ENCODE measurements at places on chromosomes 13 and 19.

DNA sequence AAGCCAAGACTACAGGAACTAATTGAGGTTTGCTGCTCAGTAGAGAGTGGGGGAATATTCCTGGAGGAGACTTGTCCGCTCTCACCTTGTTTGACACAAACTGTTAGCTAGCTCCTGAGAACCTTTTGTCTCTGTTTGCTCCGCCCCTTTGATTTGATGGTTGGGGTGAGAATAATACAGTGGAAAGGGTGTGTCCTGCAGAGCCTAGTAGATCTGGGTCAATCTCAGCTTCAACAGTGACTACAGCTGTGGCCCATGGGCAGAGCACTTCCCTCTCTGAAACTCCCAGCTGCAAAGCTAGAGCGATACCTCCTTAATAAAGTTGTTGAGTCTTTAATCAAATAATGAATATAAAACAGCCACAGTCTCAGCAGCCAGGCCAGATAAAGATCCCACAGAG is 576.7 kb downstream of the DIAPH3 start:
- no peak for DNase-seq

GRCh38 chr13:75635828-75636435 is at the start of gene LMO7:
Gene LMO7 (plus strand): TSS chr13:75636330. CDS start chr13:75636658, 328 bp downstream.
- DNase-seq: peak; percentile 92

GRCh38 chr19:32178401-32178800 is 167.0 kb upstream of the ZNF507 start:
- DNase-seq: no peak

DNA sequence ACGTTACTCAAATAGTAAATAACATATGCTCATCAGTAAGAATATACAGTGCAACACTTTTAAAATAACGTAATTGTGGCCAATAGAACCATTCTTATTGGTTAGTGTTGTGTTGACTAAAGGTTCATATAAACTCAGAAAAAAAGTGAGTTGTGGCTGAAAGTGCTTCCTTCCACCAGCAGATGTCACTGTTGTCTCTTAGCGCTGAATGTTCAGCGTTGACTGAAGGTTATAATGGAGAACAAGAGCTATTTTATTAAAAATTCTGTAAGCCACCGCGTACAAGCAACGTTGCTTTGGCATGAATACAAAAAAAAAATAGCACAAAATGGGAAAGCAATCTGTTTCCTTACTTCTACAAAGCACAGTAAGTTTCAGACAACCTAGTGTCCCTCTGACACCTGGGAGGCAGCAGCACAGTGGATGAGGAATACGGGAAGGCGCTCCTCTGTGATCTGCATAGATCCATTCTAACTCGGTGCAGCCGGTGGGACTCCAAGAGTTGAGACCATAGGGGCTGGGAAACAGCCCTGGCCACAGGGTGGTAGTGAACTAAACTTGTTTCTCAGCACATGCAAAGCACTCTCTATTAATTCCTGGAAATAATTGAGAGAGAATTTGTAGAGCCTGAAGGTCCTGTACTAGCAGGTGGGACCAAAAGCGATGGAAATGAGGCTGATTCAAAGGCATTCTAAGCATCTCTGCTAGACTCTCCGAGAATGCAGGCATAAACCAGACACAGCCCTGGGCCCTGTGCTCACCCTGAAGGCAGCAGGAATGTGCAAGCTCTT is 23.9 kb upstream of the OXGR1 start:
- peak; percentile 56 for DNase-seq

DNA sequence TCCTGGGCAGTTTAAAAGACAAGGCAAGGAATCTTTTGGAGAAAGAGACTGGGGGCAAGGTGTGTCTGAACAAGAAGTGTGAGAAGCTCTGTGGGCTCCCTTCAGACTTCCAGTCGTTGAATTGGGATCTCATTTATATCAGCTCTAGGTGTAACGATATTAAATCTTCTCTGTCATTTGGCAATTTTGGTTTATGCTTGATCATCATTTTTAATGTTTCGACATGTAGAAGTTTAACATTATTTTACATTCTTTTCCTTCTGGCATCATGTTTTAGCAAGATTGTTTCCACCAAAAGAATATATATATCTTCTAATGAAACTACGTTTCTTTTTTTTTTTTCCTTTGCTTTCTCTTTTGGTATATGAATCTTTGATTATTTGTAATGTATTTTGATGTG is 49.3 kb downstream of the USPL1 start:
- no peak for DNase-seq

- DNase-seq: peak; percentile 45
Measured at GRCh38 chr19:40398417-40399131, 8.6 kb upstream of the HIPK4 start.

DNA sequence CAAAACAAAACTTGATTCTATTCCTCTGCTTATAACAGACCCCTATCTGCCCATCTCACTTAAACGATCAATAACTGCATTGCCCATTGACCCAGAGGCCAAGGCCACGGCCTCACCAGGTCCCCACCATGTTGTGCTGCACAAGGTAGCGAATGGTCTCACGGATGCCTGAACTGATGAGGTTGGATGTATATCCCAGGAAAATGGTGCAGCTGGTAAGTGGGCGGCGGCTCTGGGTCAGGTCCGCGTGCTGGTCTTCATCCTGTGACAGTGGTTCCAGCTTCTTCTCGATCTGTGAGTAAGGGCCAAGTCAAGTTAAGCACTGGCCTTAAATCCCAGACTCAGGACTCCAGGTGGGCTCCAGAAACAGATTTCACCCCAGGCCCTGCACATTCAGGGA is 1.6 kb downstream of the DHPS start:
- no peak for DNase-seq

- DNase-seq: peak; percentile 57
Measured at GRCh38 chr19:12733369-12734214, 892 bp downstream of the TRIR start.

DNA sequence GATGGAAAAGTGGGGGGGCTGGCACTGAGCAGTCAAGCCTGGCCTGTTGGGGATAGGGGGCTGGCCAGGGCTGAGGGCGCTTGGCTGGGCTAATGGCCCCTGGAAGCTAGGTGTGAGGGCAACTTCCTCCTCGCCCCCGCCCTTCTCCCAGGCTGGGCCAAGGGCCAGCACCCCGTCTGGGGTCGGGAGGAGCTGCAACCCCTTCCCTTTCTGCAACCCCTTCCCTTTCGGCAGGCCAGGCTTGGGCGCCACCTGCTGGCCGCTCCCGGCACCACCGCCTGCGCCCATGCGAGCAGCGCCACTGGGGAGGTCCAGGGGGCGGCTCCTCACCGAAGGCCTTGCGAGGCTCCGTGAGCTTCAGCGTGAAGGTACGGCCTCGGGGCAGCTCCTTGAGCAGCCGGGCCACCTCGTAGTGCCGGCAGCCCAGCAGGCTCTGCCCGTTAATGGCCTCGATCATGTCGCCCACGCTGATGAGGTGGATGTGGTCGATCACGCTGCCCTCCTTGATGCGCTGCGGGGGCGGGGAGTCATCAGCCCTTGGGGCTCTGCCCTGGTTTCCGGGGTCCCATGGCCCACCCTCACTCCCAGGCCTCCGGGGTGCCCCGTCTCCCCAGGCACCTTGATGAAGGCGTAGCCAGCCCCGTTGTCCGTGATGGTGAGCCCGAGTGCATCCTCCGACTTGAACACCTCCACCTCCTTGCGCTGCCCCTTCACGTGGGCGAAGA is 5.0 kb upstream of the PTGER1 start:
- peak; percentile 62 for DNase-seq

DNA sequence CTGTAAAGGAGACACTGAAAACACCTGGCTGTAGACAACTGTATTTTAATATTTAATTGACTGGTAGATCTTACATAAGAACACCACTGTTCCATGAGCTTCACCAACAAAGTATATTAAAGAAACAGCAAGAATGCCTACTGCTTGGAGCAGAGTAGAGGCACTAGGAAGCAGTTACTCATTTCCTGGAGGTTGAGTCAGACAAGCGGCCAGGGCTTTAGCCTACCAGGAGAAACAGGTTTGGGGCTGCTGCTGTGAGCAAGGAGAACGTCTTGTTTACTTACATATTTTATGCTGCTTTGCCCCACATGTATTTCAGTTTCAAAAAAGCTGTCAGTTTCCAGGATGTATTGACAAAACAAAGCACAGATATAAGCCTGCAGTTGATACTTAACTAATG is 33.4 kb downstream of the ALG5 start:
- peak; percentile 78 for DNase-seq

DNA sequence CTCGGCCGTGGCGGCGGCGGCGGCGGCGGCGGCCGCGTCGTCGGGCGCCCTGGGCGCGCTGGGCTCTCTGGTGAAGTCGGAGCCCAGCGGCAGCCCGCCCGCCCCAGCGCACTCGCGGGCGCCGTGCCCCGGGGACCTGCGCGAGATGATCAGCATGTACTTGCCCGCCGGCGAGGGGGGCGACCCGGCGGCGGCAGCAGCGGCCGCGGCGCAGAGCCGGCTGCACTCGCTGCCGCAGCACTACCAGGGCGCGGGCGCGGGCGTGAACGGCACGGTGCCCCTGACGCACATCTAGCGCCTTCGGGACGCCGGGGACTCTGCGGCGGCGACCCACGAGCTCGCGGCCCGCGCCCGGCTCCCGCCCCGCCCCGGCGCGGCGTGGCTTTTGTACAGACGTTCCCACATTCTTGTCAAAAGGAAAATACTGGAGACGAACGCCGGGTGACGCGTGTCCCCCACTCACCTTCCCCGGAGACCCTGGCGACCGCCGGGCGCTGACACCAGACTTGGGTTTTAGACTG is 1.7 kb downstream of the SOX1 start:
- no peak for DNase-seq

- DNase-seq: no peak
Measured at GRCh38 chr19:10767726-10768125, 49.8 kb downstream of the DNM2 start.

GRCh38 chr13:37344056-37344455 is 238.6 kb upstream of the CSNK1A1L start:
- DNase-seq: no peak

GRCh38 chr13:66048888-66049287 is 1181.2 kb downstream of the PCDH9 start:
- no peak for DNase-seq

DNA sequence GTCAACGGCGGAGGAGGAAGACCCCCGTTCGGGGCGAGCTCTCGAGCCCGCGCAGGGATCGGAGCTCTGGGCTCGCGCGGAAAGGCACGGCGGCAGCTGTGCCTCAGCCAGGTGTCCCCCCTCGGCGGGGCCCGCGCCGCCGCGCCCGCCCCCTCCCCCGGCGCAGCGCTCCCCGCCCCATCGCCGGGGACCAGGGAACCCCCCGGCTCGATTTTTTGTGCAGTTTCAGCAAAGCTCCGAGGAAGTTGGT is 110.0 kb downstream of the KCNRG start:
- no peak for DNase-seq

DNA sequence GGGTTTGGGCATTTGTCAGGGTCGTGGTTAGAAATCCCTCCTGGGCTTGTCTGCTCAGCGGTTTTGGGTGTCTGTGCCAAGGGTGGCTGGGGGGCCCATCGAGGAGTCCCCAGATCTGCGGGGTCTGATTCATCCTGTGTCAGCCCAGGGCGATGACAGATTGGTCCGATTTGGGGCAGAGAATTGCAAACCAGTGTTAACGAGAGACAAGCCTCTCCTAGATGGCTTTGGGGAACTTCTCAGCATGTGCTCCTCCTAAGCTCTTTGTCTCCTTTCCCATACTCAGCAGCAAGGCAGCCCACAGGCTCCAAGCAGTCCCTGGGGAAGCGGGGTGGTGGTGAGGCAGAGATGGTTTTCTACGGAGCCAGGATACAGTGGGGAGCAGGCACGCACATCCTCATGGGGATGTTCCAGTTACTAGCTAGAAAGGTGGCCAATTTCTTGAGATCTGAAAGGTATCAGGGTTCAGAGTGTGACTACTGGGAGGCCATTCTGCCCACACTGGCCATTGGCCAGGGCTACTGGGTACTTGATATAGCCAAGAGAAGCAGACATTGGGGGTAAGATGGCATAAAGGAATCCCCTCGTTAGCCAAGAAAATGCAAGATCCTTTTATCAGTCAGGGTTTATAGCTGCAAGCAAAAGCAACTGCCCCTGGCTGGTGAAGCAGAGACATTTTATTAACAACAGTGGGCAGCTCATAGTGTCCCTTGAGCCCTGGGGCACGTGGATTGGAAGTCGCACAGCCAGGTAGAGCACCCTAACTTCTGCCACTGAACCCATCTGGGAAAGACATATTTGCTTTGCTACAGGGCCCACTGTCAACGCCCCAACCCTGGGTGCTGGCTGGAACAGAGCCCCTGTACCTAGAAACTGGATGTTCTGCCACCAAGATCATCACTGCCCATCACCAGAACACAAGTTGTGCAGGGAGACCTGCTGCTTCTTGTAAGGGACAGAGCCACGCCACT is 63.6 kb downstream of the RGCC start:
- DNase-seq: peak; percentile 42

DNA sequence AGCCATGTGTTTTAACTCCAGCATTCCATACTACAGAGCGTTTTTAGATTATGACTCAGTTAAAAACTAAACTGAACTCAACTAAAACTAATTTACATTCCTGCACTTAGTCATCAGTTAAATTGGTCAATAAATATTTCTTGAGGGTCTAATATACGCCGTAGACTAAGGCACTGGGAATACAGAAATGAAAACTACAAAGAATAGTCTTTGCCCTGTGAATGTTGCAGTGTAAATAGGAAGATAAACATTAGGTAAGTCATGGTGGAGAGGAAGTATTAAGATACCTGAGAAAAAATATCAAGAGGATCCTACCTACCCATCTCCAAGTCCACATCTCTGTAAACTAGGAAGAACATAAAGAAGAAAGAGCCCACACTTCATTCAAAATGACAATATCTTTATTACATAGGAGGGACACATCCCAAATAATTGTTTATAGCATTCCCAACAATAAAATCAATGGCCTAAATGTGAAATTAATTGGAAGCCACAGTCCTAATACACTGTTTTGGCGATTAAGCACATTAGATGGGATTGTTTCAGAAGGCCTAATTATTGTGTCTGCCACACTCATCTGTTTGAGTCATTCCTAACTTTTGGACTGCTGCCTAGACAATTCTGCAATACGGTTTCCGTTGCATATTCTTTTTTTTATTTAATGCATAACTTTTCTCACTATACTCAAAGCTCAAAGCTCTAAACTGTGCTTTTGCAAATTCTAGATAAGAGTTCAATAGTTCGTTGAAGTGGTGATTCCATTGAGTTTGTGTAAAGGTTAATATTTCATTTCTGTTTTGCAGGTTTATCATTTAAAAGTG is 52.9 kb downstream of the MBNL2 start:
- DNase-seq: peak; percentile 53

DNA sequence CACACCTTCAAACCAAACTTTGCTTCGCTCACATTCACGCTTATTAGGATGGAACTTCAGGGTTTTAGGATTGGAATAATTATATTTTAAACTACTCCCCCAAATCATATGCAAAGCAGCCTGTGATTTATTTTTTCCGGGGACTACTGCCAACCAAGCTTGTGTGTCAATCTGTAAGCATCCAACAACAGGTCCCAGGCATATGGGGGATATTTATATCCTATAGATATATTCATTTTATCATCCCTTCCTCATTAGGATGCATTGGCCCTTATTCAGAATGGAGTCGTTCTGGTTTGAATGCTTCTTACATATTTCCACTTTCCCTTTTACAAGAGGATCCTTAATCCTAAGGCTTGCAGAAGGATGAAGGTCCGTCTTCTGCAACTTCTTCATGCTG is 8.8 kb upstream of the C19orf84 start:
- no peak for DNase-seq
